ENCODE measurements at places on chromosomes 12 and 14. TPM values are rescaled to one million over a fixed set of nuclear protein-coding genes. Genes with fewer than 3 reads are reported as not detected.

Gene NAV3
- total RNA-seq = 4.9 TPM

Gene SYT1
- not detected for total RNA-seq

Gene KCNH3
- total RNA-seq = 0.36 TPM

DNA sequence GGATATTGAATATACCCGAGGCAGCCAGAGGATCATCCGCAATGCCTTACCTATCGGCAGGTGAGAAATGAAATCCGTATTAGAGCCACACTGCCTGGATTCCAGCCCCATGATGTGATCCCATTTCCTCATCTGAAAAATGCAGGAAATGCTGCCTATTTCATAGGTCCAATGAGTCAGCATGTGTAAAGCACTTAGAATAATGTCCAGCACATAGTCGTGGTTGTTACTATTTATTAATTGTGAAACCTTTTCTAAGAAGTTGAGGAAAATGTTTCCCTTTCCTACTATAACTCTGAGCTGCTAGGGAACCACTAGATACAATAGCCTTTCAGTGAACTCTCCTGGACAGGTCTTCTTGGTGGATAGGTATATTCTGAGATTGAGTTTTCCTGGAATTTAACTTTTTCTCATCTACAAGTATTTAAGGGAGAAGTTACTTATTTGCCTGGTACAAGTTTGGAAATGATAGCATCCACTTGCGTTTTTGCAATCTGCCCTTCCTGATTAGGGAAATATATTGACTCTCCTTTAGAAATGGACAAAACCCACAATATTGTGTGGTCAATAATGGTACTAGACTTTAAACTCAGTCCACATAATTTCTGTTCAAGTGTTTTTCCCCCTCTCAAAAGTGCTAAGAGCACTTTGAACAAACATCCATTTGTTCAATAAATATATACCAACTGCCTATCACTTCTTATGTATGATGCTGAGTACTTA is 12.2 kb downstream of the POLR3B start:
- H3K36me3 ChIP-seq = peaks cover 66% of the 10 kb centered on the region
- no peaks in the 10 kb centered on the region for H3K4me1 ChIP-seq
- H3K4me3 ChIP-seq = no peak overlapping the region
- DNase-seq = no peak

GRCh38 chr12:34602213-34602940 is 580.1 kb downstream of the ALG10 start:
- H3K36me3 ChIP-seq = no peaks in the 10 kb centered on the region
- no peak for DNase-seq
- no peak overlapping the region for H3K27ac ChIP-seq
- H3K27me3 ChIP-seq = no peaks in the 10 kb centered on the region
- H3K4me3 ChIP-seq = no peak overlapping the region
- H3K4me1 ChIP-seq = no peaks in the 10 kb centered on the region

DNA sequence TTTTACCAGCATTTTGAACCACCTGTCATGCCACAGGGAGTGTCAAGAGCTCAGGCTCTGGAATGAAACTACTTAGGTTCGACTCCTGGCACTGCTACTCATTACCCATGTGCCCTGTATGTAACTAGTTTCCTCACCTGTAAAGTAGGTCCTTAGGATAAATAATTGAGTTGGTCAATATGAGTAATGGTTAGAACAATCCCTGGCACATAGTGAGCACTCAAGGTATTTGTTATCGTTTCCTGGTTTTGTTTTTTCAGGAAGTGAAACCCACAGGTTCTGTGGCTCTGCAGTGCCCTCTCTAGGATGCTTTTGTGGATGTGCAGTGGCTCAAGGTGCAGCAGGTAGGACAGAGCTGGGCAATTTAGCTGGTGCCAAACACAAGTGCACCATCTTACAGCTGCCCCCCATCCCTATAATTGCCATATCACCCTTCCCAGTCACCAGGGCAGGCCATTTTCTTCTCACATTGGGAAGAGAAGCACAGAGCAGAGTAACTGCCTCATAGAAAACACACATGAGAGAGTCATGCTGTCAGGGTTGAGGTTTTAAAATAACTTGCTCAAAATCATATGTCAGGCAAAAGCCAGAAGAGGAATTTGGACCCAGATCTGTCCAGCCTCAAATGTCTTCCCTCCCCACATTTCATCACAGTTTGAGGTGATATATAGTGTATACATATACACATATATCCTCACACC is 297.5 kb downstream of the RPAP3 start:
- H3K36me3 ChIP-seq = no peaks in the 10 kb centered on the region
- H3K4me3 ChIP-seq = no peak overlapping the region
- H3K4me1 ChIP-seq = no peaks in the 10 kb centered on the region
- no peak for DNase-seq

DNA sequence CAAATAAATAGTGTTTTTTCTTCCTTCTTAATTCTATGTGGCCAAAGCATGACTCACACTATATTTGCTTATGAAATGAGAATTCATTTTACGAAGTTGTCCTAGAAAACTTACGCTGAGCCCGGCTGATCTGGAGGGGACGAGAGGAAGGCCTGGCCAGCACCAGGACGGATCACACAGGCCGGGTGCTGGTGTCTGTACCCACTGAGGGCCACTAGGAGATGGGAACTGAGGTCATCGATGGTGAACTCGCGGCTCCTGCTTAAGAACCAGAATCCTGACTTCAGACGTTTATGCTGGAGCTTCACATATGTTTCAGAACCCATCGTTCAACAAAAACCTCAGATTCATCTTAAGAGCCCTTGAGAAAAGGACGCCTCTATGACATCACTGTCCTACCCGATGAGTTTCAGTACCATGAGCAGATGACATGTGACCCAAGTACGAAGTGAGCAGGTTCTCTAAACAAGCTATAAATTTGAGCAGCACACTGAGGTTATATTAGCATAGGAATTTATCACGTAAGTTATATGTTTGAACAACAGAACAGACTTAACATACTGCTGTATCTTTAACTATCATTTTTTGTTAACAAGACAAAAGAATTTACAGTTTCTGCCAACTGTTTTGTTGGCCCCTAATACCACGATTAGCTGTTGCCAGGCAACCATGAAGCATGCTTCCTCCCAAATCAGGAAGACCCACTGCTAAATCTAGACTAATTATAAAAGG is 111.9 kb downstream of the FOXN3 start:
- peaks cover 61% of the 10 kb centered on the region for H3K4me1 ChIP-seq
- DNase-seq = peak; percentile 47
- H3K4me3 ChIP-seq = no peak overlapping the region
- no peaks in the 10 kb centered on the region for H3K27me3 ChIP-seq
